ENCODE measurements at places on chromosomes 4 and X.

- no peak for DNase-seq
Measured at GRCh38 chr4:153204728-153205648, 745 bp downstream of the TRIM2 start.

GRCh38 chrX:8726031-8726652 is 5.8 kb downstream of the ANOS1 start:
- no peak for DNase-seq

DNA sequence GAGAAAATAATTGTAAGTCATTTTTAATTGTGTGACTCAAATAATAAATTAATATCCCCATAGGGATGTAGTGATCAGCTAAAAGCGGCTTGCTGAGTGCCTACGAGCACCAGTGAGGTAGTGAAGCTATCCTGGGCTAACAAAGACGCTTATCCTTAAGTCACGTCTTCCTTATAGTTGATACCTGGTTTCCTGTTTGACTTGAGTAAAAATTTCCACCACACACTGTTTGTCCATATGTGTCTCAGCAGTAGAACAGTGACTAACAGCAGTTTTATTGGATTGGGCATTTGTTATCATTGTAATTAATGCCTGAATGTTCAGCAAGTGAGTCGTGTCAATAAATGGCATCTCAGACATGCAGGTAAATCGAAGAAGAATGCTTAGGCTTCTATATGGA is 241.1 kb downstream of the GRXCR1 start:
- no peak for DNase-seq

DNA sequence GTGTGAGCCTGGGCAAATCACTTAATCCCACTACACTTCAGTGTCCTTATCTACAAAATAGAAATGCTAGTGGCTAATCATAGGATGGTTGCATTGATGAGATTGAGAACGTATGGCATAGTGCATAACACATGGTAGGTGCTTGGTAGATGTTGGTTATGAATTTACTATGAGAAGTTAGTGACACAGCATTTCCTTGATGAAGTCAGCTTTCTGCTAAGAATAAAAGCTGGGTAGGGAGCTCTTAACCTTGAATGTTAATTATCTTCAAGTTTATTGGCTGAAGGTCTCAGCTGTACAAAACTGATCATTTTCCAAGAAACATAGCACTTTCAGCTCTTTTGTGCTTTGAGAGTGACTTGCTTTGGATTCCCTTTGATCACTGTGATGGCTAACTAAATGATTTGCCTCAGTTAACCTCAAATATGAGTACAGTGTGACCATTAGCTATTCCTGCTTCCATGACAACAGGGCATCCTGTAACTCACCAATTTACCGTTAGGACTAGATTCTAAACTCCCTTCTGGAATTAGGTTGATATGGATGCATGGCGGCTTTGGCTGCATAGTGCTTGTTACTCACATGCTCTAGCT is 17.8 kb downstream of the PDK3 start:
- no peak for DNase-seq

- no peak for DNase-seq
Measured at GRCh38 chr4:6035786-6036185, 17.6 kb upstream of the C4orf50 start.

DNA sequence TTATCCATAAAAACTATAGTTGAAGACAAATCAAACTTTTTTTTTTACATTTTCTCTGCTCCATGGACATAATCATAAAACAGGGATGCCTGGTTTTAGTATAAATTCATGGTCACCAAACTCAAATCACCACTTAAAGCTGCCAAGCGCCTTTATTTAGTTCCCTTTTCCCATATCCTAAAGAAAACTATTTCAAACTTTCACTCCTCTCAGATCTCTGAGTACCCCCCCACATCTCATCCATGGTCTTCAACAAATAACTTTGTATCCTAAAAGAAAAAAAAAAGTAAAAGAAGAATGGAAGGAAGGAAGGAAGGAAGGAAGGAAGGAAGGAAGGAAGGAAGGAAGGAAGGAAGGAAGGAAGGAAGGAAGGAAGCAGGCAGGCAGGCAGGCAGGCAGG is 1438.7 kb downstream of the C4orf33 start:
- DNase-seq = no peak

- DNase-seq = no peak
Measured at GRCh38 chrX:9560219-9560618, 95.4 kb downstream of the TBL1X start.
